ENCODE measurements at places on chromosomes 1 and 21. TPM values are rescaled to one million over a fixed set of nuclear protein-coding genes. Genes with fewer than 3 reads are reported as not detected.

Gene MCOLN2
- total RNA-seq: 22.5 TPM

Gene FCRL2
- not detected for total RNA-seq

Gene PCSK9
- 0.26 TPM for total RNA-seq

Gene HSPA13
- total RNA-seq: 30.1 TPM

Gene PM20D1
- 0.13 TPM for total RNA-seq

Gene ABL2
- total RNA-seq: 38.3 TPM

Gene OR10J4
- not detected for total RNA-seq

Gene CYP2J2
- total RNA-seq: not detected

Data from Panc1 (cell line).